Right lung (tissue), 10 donors: ENCODE measurements at places on chromosomes 7 and 10.

DNA sequence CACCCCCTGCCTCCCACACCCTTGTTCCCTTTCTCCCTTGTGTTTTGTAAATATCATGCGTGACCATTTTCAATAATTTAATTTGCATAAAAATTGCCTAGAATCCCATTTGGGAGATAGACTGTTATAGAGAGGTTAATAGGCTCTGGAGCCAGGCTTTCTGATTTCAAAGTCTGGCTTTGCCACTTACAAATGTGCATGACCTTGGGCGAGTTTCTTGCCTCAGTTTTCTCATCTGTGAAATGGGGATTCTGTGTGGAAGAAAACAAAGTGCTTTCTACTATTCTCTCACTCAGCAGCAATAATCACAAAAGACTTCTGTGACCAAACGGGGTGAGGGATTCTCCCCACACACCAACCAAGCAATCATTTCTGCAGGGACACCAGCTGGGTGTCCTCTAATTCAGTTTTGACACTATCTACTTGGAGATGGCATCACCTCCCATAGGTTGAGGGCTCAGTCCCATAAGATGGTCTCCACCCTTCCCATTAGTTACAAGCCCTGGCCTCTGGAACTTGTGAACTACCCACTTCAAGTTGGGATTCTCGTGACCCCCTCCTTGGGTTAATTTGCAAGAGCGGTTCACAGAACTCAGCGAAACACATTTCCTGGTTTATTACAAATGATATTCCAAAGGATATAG, 3.5 kb upstream of the ZNF22 start:
- no peak for DNase-seq

- DNase-seq = peak; percentile 6
Observed at GRCh38 chr7:18610331-18610948, 114.9 kb downstream of the HDAC9 start.

DNA sequence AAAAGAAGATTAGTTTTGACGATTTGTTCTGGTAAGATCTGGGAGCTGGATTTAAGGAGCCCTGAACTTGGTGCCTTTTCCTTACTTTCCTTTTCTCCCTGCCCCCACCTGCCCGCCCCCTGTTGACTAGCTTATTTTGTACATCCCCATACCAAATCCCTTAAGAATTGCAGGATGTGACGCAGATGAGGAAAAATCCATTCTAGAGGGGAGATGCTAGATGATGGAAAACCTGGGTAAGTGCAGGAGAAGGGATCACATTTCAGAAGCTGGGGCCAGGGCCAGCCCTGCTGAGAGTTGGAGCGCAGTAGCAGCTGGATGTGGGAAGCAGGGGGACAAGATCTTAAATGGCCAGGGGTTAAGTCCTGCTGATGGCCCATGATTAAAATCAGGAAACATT, 93.9 kb downstream of the CCDC3 start:
- DNase-seq = no peak

DNA sequence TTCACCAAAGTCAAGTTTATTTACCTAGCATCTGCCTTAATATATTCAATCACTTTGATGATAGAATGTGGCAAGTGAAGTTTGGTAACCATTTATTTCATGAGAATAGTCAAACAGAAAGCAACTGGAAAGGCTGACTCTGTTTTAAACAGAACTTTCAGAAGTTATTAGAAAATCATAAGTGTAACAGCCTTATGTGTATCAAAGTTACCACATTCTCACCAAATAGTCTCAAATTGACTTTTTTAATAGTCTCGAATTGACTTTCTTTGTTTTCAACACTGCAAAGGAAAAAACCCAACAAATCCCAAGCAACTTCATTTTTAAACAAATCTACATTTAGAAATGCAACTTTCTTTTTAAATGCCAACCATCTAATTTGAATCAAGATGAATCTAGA, 29.5 kb downstream of the NAMPT start:
- no peak for DNase-seq

DNA sequence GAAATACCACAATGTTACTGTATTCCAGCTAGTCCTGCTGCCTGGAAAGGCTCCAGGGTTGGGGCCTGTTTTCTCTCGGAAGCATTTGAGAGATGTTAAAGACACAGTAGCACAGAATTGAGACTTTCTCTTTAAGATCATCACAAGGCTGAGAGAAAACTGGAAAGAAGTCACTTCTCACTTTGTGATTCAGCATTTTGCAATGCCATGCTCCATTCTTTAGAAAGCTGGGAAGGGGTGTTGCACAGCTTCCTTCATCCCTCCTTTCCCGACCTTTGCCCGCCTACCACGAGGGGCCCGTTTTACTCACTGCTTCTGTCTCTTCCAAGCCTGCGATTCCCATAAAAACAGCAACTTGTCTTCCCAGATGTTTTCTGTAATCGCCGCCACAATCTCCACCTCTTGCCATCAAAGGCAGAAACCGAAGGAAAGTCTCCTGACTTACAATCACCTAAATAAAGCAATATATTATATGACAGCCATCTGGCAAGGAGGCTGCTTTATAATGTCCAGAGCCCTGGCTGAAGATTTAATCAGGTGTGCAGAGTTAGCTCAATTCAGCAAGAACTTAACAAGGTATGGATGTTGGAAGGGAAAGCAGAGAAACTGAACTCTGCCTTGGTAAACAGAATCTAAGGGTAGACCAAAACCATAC, 18.9 kb downstream of the NOD1 start:
- no peak for DNase-seq

DNA sequence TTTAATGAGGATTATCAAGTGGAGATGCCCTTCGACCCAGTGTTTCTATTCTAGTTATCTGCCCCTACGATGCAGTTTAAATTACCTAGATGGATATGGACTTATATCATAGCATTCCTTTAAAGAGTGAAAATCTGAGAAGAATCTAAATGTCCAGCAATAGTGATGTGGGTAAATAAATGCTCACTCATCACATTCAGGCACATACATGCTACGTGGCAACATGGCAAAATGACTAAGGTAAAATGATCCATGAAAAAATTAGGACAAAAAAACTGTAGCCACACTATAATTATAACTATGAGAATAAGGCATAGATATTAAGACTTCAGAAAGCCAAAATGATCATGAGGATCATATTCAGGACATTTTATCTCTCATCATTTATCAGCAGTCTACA, 82.4 kb upstream of the PDE1C start:
- DNase-seq = no peak

- no peak for DNase-seq
Observed at GRCh38 chr7:108430664-108431063, 25.6 kb downstream of the NRCAM start.

- DNase-seq = no peak
Observed at GRCh38 chr10:18616337-18616736, 35.0 kb downstream of the NSUN6 start.

- DNase-seq = no peak
Observed at GRCh38 chr7:120462991-120463390, 190.0 kb downstream of the KCND2 start.

DNA sequence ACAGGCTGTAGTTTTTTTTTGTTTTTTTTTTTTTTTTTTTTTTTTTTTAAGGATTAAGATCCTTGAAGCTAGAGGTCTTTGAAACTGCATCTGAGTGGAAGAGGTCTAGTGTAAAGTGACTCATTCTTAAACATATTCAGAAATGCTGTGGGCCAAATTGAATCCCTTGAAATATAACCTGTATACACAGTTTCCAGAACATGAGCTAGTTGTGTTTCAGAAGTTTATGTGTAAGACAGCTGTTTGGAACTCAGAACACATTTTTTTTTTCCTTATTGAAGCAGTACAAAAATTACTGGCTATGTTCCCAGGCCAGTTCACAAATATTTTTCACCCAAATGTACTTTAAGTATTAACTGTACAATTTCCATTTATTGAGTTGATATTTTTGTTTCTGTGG, 67.9 kb downstream of the PPP1R9A start:
- peak; percentile 29 for DNase-seq

GRCh38 chr10:69364232-69364940, 52.3 kb downstream of the TACR2 start:
- no peak for DNase-seq

GRCh38 chr7:147584771-147585193, 1005.8 kb upstream of the C7orf33 start:
- no peak for DNase-seq

DNA sequence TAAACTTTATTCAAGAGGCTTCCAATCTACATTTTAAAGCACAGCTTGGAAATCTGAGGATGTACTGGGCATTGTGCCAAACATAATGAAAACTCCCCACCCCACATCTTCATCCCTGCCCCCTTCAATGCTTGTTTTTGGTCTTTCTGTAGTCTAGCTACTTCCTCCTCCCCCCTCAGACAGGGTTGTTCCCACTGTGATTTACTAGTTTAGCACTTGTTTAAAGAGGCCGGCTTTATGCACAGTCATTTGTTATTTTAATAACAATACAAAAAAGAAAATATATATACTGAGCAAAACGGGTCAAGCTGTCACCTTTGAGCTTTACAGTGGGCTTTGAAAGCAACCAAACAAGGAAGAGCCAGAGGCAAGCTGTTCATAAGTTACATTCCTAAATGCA, 132.6 kb downstream of the CHRM2 start:
- no peak for DNase-seq

DNA sequence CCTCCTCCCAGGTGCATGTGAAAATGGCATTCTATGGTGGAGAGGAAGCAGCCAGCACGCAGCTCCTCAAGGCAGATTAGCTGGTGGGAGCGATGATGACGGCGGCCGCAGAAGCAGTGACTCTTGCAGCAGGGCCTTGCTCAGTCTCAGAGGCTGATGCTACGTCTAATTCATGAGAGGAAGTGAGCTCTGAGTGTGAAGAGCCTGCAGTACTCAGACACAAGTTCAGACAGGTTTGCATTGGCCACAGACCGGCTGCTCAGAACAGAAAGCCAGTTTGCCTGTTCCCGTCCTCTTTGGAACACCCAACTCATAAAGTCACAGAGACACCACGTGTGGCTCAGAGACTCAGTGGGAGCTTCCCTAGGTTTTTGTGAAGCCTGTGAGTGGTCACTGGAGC, 136.5 kb downstream of the ADARB2 start:
- no peak for DNase-seq

GRCh38 chr7:42278344-42278743, 41.3 kb upstream of the GLI3 start:
- no peak for DNase-seq

DNA sequence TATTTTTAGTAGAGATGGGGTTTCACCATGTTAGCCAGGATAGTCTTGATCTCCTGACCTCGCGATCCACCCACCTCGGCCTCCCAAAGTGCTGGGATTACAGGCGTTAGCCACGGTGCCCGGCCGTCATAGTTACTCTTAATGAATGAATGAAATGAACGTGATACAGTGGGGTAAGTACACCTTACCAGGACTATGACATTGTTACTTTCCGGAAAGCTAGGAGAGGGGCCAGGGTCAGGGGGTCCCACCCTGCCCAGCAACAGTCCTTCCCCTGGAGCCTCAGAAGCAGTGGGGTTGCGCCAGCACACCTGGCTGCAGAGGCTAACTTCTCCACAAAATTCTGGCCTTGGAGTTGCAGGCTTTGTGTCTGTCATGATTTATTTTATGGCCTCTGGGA, 21.4 kb downstream of the VSTM4 start:
- DNase-seq = no peak

GRCh38 chr7:54839575-54840213, 80.7 kb upstream of the SEC61G start:
- no peak for DNase-seq

DNA sequence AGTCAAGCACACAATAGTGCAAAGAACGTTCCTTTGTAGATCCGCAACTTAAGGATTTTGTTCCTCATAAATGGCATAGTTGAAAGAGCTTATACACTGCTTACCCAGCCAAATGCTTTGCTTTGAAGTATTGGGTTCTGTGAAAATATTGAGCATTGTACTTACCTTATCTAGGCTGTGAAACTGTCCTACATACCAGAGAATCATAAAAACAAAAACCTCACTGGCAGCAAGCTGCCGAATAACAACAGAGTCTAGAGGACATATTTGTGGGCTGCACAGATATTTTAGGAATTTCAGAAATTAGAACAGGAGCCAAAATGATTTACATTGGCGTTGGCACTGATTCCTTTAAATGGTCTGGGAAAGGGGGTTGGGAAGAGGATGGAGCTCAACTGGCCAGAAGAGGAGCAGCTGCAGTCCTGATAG, 174.8 kb downstream of the RTKN2 start:
- no peak for DNase-seq

DNA sequence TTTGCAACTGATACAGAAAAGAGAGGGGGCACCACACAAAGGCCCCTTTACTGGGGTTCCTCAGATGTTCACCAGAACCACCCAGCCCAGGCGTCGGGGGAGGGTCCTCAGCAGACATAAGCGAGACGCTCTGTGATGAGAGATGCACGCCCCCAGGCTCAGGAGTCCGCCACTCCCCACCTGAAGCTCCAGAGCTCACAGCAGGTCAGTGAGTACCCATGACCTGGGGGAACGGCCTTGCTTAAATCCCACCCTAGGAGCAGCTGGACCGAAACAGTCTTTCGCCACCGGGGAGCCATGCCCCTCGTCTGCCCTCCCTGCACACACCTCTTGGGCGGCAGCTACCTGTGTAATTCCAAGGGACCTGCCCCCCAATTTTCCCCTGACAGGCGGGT, 2.8 kb downstream of the CRYGN start:
- no peak for DNase-seq

DNA sequence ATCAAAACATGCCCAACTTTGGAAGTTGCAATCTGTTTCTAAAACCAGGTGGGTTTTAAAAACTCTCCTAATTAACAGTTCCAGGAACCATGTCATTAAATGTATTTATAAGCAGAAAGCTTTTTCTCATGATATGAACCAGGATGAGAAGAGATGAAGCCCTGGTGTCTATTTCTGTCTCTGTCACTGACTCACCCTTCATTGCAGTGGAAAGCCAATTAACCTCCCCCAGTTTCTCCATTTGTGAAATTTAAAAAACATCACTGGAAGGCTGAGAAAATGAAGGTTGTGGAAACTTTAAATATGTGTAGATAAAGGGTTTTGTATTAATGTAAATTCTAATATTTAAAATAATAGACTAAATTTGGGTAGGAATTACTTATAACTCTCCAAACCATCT, 1088.0 kb downstream of the SORCS1 start:
- DNase-seq = no peak

GRCh38 chr10:96229568-96230030, 41.8 kb downstream of the BLNK start:
- peak; percentile 74 for DNase-seq

- no peak for DNase-seq
Observed at GRCh38 chr10:35795131-35795824, 153.2 kb upstream of the FZD8 start.

GRCh38 chr10:132422903-132423825, 26.2 kb downstream of the PWWP2B start:
- DNase-seq = no peak

DNA sequence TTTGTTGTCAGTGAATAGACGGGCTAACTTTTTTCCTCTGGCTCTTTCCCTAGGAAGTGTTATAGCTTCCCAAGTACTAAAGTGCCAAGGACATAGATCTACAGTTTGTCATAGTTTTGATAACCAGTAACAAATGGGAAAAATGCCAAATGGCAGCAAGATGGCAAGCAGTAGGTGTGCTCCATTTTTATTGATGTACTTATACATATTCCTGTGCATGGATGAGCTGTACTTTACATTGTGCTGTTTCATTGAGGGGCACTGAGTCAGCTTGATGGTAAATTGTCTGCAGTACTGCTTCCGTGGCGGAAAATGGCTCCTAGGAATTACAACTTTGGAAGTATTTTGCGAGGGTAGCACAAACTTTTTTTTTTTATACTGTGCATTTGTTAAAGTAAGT, 7.1 kb downstream of the ADAM22 start:
- DNase-seq = no peak

- no peak for DNase-seq
Observed at GRCh38 chr7:123237-123636, 69.1 kb upstream of the FAM20C start.
